ENCODE measurements at places on chromosomes 2 and 18. TPM values are rescaled to one million over a fixed set of nuclear protein-coding genes. Genes with fewer than 3 reads are reported as not detected.

The PRKAG3 gene
- not detected for total RNA-seq

The UGT1A5 gene
- total RNA-seq: not detected

The GAREM1 gene
- 4.3 TPM for total RNA-seq

The MAL gene
- 0.12 TPM for total RNA-seq

The MOGAT1 gene
- total RNA-seq: not detected

The RNMT gene
- 17.6 TPM for total RNA-seq

The ABCG8 gene
- total RNA-seq: not detected

The RNF149 gene
- 45.9 TPM for total RNA-seq

The EVX2 gene
- total RNA-seq: not detected

All from A549 treated with Mapracorat at 1 μM for 4 hours (cell line).